Ovary (tissue), 10 donors: ENCODE measurements at places on chromosomes 4 and X. TPM values are rescaled to one million over a fixed set of nuclear protein-coding genes. Genes with fewer than 3 reads are reported as not detected.

DNA sequence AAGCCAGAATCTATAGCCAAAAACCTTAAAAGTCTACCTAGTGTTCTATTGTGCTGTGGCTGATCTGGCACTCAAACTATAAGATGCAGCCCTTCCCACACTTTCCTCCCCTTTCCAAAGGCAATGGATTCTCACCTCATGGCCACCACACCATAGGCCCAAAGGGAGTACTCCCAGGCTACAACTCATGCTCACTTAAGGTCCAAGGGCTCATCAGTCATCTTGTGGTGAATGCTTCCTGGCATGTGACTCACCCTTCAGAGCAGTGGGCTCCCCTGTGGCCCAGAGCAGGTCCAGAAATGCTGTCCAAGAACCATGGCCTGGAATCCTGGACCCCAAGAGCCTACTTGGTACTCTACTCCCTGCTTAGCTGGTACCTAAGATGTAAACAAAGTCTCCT lies 181.0 kb downstream of the CHRDL1 start:
- no peak for DNase-seq

DNA sequence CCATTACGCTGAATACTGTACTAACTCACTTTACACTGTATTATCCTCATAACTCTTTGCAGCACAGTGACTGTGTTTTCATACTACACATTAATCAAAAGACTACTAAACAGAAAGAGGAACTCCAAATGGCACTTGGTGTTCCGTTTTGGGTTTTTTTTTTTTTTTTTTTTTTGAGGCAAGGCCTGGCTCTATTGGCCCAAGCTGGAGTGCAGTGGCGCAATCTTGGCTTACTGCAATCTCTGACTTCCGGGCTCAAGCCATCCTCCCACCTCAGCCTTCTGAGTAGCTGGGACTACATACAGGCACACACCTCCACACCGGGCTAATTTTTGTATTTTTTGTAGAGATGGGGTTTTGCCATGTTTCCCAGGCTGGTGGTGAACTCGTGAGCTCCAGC lies 10.7 kb downstream of the KLHL8 start:
- no peak for DNase-seq

DNA sequence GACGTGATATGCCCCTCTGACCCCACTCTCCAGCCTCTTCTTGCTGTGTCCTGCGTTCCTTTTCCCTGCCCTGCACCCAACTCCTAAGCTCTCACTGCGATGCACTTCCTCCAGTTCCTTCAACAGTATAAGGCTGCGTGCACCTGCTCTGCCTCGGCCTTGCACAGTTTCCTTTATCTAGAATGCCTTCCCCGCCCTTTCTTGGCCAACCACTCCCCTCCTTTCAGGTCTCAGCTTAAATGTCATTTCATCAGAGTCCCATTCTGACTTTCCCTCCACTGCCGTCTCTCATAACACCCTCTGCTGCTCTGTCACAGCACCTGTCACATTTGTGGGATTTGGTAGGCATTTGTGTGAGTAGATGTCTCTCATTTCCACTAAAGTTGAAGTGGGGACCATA lies 58.4 kb upstream of the NEIL3 start:
- DNase-seq = no peak

DNA sequence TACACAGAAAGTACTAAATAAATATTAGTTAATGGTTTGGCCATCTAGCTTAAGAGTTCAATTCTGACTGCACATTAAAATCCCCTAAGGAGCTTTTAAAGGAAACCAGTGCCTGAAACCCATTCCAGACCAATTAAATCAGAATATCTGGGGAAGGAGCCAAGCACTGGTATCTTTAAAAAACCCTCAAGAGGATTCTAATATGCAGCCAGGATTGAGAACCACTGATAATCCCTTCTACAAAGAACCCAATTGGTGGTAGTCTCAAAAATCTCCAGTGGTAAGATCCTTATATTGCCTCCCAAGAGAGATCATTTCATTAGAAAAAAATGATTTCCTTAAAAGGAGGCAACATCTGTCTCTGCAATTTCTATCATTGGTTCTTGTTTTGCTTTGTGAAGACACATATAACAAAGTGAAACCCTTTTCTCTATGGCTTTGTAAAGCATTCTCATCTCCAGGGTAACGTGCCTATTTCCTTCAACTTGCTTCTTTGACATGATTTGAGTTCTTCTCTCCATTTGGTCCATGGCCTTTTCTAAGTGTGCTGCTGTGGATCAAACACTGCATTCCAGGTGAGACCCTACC lies 3.5 kb downstream of the GPR34 start:
- DNase-seq = no peak

- no peak for DNase-seq
Measured at GRCh38 chrX:37470711-37471110, 100.8 kb upstream of the LANCL3 start.

DNA sequence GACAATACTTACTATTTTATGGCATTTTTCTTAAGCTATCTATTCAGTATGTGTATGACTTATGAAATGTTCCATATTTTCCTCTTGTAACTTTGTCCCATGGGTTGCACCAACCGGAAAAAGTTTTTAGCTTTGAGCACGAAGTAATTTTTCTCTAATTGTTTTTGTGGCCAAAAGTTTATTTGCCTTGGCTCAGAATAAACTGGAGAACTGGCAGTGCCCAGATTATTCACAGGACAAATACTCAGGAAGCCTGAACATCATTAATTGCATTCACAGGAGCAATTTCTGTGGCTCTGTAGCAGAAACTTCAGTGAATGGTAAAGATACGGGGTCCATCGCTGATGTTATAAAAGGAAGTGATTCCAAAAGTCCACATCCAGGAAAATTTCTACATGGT lies 184.5 kb downstream of the ARHGAP10 start:
- no peak for DNase-seq

DNA sequence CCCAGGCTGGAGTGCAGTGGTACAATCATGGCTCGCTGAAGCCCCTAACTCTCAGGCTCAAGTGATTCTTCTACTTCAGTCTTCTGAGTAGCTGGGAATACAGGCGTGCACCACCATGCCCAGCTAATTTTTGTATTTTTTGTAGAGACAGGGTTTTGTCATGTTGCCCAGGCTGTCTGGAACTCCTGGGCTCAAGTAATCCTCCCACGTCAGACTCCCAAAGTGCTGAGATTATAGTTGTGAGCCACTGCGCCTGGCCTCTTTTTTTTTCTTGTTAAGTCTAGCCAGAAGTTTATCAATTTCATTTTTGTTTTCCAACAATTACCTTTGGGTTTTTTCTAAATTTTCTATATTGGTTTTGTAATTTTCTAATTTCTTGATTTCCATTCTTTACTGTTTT lies 100.6 kb downstream of the GC start:
- no peak for DNase-seq

GRCh38 chrX:27186671-27187070 lies 276.5 kb downstream of the PPP4R3C start:
- no peak for DNase-seq

DNA sequence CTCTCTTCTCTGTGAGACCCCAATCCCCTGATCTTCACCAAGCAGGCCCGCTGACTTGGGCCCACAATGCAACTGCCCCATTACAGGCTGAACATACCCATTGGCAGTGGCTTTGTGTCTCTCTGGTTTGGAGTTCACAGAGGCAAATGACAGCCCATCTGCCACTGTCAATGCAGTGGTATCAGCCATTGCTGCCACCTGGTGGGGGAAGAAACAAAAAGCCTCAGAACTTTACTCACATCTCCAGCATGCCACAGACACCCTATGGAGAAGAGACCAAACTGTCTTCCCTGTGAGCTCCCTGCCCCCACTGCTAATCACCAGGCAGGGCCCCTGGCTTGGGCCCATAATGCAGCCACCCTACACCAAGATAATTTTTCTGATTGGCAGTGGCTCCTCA lies 729.3 kb upstream of the ACTRT1 start:
- DNase-seq = no peak

DNA sequence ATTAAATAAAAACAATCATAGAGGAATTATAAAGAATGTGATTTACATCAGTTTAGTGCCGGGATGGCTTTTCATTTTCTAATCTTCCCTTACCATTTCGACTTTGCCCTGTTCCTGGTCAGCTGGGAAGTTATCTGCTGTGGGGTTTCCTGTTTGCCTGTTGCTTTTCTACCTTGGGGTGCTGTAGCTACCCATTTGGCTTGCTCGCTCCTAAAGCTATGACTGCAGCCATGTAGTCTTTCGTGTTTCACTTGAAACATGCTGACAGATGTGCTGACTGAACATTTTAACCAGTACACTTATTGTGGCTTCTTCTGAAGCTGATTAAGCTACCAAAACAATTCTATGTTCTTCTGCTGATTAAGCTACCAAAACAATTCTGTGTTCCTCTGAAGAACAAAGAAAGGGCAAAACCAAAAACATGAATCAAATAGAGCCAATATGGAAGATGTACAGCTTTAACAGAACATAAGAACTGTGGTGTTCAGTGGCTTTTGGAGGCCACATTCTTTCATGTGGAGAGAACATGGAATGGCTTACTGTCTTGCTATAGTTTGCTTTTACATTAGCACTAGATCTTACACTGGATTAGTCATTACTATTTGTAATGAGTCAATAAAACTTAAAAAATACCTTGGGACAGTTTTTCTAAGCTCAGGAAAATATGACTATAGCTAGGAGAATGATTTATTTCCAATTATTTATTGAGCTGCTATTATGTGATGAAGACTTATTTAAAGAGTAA lies 440.4 kb downstream of the SPRY1 start:
- DNase-seq = no peak

The EGF gene
- total RNA-seq = 0.87 TPM

The FAM114A1 gene
- total RNA-seq = 70.3 TPM

The CENPVL3 gene
- not detected for total RNA-seq

The GCNA gene
- total RNA-seq = 0.92 TPM

The CABS1 gene
- total RNA-seq = not detected

The RNF212 gene
- 12.4 TPM for total RNA-seq
